ENCODE measurements at places on chromosomes 2 and 18.

DNA sequence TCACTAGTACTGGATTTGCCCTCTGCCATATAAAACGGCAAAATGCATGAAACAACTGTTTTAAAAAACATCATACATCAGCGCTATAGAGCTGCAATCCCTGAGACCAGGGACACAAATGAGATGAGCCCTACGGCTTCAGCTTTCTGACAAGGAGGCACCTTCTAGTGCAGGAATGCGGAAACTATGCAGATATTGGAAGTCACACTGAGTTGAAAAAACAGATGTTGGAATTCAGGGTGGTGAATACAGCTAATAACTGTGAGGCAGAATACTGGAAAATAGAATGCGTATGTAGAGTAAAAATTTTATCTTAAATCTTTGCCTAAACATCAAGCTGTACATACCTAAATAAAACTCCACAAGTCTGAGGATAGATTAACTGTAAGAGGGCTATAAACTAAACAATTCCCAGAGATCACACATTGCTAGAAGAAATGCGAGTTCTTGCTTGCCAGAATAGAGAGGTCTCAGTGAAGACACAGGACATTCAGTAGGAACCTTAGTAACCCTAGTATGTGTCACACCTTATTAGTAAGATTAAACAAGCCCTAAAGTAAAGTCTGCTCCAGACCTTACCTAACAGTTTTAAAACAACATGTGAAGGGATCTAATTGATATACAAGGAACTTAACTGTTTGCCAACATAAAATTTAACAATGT is 541.4 kb upstream of the DDX18 start:
- no peak for DNase-seq

DNA sequence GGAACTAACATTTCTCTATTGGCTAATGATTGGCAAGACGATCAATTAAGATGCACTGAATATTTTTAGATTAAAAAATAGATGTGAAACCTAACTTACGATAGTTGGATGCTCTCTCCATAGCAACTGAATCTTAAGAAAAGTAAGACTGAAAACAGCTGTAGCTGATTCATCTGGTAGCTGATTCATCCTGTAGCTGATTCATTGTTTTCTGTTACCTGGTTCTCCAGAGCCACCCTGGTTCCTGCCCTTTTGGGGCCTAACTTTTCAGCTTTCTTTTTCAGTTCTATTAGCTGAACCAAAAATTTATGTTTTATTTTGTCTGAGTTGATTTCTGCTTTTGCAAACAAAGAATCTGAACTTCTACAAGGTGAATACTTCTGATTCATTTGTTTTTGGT is 22.7 kb upstream of the SPR start:
- DNase-seq: no peak

DNA sequence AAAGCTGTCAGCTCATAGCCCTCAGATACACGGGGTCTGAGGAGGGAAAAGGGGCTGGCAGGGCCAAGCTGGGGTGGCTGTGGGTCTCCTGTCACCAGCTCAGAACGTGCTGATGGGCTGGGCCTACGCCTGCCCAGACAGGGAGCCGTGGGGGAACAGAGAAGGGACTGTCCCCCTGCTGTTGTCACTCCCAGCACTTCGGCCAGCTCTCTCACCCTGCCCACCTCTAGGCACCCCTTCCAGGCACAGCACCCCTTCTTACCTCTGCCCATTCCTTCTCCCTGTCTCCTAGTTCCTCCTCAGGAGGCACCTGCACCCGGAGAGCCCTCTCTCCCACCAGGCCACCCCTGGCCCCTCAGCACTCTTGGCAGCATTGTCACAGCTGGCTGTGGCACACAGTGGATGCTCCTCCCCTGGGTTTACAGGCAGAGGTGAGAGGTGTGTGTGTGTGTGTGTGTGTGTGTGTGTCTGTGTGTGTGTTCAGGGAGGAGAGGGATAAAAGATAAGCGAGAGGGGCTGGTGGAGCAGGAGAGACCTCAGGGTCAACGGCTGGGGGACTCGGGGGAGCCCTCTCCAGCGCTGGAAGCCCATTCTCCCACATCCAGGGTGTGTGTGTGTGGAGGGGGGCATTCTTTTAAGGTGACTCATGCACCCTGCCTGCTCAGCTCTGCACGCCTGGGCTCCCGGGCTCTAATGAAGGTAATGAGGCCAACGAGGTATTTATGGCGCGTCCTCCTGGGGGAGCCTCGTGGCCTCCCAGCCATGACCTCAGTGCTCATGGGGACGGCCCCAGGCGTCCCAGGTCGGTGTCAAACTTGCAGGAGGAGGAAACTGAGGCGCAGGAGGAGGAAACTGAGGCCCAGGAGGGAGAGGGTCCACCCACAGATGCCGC is 66.1 kb upstream of the SMAD7 start:
- DNase-seq: no peak

DNA sequence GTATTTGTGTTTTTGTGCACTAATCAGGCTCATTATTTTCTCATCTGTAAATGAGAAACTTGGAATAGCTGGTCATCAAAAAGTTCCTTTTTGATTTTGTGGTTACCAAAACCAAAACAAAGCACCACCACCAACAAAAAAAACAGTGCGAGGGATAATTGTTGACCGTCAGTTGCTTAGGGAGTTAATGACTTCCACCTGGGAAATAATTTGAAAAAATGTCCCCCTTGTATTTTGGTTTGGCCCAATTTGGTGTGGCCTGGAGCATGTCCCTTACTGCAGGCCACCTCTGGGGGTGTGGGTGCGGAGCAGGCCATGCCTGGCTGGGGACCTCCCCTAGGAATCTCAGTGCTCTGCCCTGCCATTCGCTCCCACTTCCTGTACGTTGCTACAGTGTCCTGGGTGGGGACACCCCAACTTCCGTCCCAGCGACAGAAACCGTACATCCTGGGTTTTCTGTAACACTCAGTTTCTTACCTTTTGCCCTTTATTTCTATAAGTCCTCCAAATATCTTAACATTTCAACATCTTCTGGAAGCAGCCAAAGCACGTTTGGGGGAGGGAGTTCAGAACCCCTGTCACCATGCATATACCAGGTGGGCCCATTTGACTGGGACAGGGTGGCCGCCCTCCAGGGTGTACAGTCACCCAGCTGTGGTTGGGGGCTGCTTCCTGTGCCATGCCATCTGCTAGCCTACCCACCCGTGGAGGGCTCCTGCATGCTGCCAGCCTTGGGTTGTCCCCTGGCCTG is 31.3 kb downstream of the NCK2 start:
- DNase-seq: peak; percentile 67

DNA sequence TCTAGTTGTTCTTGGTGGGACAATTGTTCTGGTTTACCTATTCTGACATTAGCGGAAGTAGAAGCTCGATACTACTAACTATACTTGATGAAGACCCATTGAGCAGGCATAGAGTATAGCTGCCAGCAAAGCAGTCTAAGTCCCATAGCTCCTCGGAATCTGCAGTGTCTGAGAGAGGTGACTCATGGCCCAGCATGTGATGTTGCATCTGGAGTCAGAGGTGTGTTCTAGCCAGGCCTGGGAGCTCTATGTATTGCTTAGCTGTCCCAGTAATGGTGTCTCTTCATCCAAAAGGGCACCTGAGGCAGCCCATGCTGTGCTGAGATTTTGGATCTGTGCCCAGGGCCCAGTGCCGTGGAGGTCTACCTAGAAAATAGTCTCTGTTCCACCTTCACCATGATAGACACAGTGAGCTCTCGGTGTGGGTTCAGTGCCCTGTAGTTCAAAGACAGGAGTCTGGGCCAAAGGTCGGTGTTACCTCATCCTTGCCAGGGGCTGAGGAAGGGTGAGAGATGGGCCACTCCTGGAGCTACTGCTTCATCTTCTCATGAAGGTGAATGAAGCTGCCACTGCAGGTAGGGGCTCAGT is 47.3 kb downstream of the MEX3C start:
- no peak for DNase-seq

GRCh38 chr2:237147317-237147716 is 61.6 kb downstream of the COPS8 start:
- DNase-seq: no peak

- no peak for DNase-seq
Measured at GRCh38 chr2:118990757-118991545, 49.0 kb downstream of the MARCO start.

GRCh38 chr2:28318462-28319117 is 74.1 kb upstream of the FOSL2 start:
- no peak for DNase-seq

- no peak for DNase-seq
Measured at GRCh38 chr2:113895819-113896563, 6.1 kb downstream of the ACTR3 start.

- DNase-seq: no peak
Measured at GRCh38 chr2:186595219-186595618, 5.4 kb downstream of the ITGAV start.

- no peak for DNase-seq
Measured at GRCh38 chr2:6657855-6658254, 207.9 kb downstream of the CMPK2 start.

DNA sequence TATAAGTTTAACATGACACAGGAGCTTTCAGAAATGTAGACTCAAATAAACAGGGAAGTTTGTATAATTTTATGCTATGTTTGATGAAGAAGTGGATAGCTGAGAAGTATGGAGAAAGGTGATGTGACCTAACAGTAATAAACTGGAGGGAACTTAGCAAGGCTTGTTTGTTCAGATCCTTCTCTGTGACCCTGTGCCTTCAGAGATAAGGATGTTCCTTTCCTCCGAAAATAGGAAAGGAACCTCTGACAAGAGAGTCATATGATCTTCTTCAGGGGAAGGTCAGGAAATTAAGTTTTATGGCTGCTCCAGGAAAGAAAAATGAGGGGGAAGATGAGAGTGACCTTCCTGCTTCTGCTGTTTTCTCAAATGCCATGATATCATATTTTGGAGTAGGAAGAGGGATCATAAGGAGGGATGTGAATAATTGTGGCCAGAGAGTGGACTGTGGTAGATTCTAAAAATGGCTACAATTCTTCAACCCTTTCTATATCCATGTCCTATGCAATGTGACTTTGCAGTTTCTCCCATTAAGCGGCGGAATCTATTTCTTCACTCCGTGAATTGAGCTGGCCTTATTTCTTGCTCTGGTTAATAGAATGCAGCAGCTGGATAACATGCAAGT is 8.5 kb upstream of the C2orf69 start:
- no peak for DNase-seq

DNA sequence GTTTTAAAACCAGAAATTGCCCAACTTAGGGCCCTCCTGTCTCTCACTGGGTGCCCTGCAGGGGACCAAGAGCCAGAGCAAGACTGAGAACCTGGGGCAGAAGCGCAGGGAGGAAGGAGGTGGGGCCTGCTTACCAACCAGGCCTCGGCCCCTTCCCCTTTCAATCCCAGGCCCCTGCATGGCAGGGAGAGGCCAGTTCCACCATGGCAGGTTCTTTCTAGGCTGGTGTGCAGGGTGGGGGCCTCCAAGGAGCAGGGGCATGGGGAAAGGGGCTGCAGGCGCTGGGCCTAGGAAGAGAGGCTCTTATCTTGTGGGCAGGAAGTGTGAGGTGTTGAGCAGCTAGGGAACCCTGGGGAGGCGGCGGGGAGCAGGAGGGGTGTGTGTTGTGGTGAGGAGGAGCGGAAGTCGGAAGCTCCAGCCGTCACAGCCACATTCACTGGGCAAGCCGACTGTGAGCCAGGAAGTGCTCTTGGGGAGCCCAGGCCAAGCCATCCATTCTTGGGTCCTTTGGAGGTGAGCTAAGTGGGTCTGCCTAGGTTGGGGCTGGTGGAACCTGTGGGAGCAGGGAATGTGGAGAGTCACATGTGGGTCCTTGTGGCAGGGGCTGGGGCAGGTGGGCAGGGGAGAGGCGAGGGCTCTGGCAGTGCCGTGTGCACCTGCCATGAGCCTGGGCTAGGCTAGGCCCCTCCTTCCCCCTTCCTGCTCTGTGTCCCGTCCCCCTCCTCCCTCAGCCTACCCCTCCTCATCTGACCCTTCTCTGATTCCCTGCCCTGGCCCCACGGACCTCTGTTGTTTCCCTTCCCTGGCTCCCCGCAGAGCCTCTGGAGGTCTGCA is at the start of gene PSD4:
PSD4 (plus strand) TSS at position 430 of the 834 bp plus-strand sequence. CDS start 8,486 bp downstream, outside the sequence.
- DNase-seq: peak; percentile 60

- no peak for DNase-seq
Measured at GRCh38 chr2:206092297-206092696, 6.3 kb upstream of the INO80D start.

- DNase-seq: no peak
Measured at GRCh38 chr2:72815655-72816278, 10.1 kb downstream of the EXOC6B start.

- no peak for DNase-seq
Measured at GRCh38 chr2:119731983-119732382, 27.7 kb upstream of the PTPN4 start.

DNA sequence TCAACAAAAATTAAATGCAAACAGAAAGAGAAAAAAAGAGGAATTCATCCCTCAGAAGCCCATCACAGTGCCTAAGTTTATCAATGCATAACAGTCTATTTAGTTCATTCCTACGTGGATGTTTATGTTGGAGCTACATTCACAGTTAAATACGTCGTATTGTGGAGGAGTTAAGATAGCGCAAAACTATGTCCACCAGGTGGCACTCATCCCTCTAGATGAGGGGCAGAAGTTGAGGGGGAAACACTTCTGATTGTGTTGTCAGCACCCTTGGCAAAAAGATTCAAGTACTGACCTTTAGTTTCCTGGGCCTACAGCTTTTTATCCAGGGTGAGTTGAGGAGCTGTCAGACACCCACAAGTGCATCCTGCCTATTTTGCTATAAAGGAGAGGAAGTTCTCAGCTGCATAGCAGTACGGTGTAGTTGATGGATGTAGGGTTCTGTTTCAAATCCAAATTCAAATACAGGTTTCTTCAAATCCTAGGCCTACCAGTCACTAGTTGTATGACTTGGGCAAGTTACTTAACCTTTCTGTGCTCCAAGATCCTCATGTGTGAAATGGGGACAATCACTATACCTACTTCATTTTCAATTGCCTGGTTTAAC is 26.8 kb upstream of the MYO1B start:
- DNase-seq: no peak

DNA sequence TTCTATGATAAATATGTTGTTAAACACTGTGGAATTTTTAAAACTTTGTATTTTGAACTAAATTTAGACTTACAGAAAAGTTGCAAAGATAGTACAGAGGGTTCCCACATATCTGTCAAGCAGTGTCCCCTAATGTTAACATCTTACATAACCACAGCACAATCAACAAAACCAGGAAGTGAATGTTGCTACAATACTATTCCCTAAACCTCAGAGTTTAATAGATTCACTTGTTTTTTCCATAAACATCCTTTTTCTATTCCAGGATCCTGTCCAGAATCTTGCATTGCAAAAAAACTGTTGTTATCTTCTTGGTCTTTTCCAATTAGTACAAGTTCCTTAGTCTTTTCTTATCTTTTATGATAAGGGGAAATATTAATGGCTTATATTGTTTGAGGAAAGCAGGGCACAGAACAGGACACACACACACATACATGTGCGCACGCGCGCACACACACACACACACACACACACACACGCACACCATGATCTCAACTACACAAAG is 251.1 kb upstream of the TRIB2 start:
- DNase-seq: no peak

- DNase-seq: no peak
Measured at GRCh38 chr18:23662309-23663263, at the start of gene ANKRD29. Gene ANKRD29 (minus strand): TSS chr18:23662911. CDS start chr18:23662730, 181 bp downstream.
